ENCODE measurements at places on chromosomes 16 and 17.

- DNase-seq, result no peak
Observed at GRCh38 chr17:18111330-18111971, 2.9 kb downstream of the MYO15A start.

DNA sequence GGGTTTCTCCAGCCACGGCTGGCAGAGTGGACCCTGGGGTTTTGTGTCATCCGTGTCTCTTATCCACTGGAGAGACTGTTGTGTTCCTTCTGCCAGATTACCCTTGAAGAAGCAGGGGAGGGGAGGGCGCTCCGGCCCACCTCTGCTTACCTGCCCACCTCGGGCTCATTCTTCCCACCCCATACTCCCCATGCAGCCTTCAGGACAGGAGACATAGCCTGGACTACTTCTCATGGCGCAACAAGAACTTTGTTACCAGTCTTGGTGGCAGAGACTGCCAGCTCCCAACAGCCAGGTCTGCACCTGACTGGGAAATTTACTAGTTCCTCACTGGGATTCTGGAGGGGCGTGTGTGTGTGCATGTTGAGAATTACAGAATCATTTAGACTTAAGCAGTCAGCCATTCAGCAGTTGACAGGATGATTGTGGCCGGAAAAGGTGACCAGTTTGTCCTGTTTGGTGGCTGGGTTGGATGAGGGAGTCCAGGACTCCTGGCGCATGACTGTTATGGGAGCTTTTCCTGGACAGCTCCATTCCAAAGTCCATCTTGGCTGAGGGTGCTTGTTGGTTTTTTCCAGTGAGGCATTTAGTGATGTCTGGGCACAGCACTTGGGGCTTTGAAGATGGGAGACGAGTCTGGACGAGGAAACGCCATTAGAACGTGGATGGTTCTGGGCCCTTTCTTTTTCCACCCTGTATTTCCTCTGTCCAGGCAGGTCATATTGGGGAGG lies 8.7 kb downstream of the GSE1 start:
- DNase-seq, result no peak

GRCh38 chr16:51002881-51003490 lies 148.1 kb downstream of the SALL1 start:
- no peak for DNase-seq

DNA sequence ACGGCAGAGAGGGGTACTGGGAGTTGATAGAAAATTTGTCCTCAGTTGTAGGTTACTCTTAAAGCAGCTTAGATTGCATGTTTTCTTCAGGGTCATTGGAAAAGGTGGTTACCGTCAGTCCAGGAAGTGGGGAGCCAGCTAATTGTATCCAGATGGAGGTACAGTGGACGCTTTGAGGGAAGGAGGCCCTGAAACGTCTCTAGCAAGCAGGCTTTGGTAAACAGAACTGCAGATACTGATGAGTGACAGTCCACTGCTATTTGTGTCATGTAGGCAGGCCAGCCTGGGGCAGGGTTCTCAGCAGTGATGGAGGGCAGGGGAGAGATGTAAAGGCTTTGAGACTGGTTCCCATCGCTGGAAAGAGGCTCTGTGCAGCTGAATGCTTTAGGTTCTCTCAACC lies 30.2 kb upstream of the ST6GALNAC1 start:
- DNase-seq, result no peak

DNA sequence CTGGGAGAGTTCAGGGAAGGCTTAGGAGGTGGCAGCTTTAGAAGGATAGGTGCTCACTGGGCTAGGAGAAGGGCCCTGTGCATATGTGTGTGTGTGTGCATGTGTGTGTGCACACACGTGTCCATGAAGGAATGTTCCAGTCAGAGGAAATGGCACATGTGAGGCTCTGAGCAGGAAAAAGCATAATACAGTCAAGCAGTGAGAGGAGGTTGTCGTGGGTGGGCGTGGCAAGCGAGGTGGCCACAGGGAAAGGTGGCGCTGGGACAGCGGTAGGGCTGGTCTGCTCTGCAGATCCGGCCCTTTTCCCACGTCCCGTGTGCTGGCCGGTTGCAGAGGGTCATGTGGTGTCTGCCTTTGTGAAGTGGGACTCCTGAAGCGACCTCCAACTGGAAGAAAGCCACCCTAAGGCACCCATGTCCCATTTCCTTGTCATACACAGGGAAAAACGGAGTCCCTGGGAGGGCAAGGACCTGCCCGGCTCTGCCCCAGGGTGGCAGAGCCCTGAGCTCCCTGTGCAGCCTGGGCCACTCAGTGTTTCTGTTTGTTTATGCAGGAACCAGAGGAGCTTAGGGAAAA lies 40.1 kb downstream of the NT5M start:
- DNase-seq, result no peak

GRCh38 chr16:2529061-2529931 lies 1.9 kb downstream of the CEMP1 start:
- DNase-seq, result no peak

- DNase-seq, result no peak
Observed at GRCh38 chr16:17474037-17474436, 3.3 kb upstream of the XYLT1 start.

- no peak for DNase-seq
Observed at GRCh38 chr16:80085606-80086005, 455.2 kb upstream of the DYNLRB2 start.

GRCh38 chr17:73733517-73733916 lies 89.3 kb upstream of the SDK2 start:
- peak; percentile 88 for DNase-seq

GRCh38 chr16:88113545-88114045 lies 162.4 kb downstream of the BANP start:
- DNase-seq, result no peak

- peak; percentile 52 for DNase-seq
Observed at GRCh38 chr16:81204798-81205680, 33.5 kb upstream of the BCO1 start.

DNA sequence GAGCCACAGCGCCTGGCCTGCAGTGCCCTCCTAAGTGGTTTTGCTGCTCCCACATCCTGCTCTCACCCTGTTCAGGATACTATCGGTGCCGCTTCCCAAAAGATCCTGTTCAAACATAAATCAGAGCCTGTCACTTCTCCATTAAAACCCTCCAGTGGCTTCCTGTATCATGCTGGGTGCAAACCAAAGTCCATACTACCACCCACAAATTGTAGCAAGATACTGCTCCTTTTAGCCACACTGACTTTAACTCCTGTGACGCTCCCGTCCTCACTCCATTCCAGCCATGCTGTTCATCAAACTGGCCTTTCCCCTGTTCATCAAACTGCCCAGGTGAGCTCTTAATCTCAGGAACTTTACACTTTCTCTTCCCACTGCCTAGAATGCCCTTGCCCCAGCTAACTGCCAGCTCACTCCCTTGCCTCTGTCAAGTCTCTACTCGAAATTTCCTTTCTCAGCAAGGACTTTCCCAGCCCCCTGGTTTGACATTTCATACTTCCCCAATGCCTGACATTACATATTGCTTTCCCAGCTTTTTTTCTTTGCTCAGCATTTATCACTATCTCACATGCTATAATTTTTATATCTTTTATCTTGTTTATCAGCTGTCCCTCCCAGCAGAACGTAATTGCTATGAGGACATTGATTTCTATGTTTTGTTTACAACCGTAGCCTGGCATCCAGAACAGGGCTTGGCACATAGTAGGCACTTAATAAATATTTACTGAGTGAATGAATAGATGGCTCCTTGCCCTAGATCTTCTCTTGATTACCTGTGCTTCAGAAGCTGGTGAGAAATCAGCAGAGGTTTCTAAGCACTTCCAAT lies 44.3 kb upstream of the SMURF2 start:
- peak; percentile 79 for DNase-seq

DNA sequence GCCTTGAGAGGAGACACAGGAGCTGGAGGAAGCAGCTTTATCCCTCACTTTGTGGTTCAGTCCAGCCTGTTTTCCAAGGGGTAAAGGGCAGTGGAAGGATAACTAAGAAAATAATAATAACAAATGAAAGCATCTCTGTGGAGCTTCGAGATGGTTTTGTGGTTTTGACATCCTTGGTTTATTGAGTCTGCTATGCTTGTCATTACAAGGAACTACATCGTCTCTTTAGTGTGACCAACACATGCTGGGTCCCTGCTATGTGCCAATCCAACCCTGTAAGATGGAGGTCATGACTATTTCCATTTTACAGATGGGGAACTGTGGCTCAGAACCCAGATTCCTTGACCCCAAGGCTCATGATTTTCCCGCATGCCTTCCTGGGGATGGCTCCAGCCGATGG lies 124.8 kb downstream of the MRM1 start:
- no peak for DNase-seq

- DNase-seq, result no peak
Observed at GRCh38 chr17:78384479-78385175, 6.2 kb downstream of the PGS1 start.

GRCh38 chr17:48498164-48498850 lies 32.5 kb downstream of the HOXB1 start:
- DNase-seq, result no peak

GRCh38 chr17:4073983-4074830 lies 68.6 kb downstream of the ZZEF1 start:
- peak; percentile 80 for DNase-seq

- DNase-seq, result peak; percentile 91
Observed at GRCh38 chr17:50918933-50919296, 52.8 kb upstream of the TOB1 start.

- no peak for DNase-seq
Observed at GRCh38 chr17:15303851-15304250, 37.5 kb downstream of the TEKT3 start.

- peak; percentile 16 for DNase-seq
Observed at GRCh38 chr17:69581061-69581961, 166.8 kb downstream of the MAP2K6 start.

DNA sequence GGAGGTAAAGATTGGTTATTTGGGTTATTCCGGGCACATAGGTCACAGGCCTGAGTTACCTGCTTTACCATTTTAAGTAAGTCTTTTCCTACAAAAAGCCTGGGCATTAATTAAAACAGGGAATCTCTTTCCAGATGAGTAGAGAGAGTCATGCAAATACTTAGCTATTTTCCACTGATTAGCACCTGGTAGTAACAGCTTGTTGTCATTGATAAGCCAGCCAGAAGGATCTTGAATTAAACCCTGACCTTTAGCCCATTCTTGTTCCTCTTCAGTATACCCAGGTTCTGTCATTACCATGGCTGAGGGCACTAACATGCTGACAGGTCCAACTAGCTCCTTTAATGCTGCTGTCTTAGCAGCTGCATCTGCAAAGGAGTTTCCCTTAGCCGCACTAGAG lies 44.4 kb upstream of the ARL4D start:
- DNase-seq, result no peak

- DNase-seq, result no peak
Observed at GRCh38 chr16:88744577-88745521, 38.5 kb downstream of the CTU2 start.

DNA sequence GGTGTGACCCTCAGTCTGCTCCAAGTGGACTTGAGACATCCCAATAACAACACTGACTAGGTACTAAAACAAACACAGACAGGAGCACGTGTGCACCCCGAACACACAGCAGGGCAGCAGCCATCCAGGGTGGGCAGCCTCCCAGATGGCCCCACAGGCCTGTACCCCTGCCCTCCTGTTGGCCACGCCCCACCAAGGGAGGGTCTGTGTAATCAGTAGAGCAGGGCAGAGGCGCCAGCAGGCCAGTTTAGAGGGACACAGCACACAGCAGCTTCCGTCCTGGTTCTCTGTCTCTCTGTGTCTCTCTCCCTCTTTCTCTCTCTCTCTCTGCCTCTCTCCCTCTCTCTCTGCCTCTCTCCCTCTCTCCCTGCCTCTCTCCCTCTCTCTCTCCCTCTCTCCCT lies 21.4 kb downstream of the ACTG1 start:
- no peak for DNase-seq

- no peak for DNase-seq
Observed at GRCh38 chr17:48542698-48543106, 2.2 kb downstream of the HOXB2 start.

GRCh38 chr17:76783146-76783545 lies 45.2 kb downstream of the MFSD11 start:
- DNase-seq, result no peak

- no peak for DNase-seq
Observed at GRCh38 chr16:82814059-82814458, 187.3 kb downstream of the CDH13 start.

- peak; percentile 46 for DNase-seq
Observed at GRCh38 chr17:44878627-44879221, 20.5 kb downstream of the EFTUD2 start.

DNA sequence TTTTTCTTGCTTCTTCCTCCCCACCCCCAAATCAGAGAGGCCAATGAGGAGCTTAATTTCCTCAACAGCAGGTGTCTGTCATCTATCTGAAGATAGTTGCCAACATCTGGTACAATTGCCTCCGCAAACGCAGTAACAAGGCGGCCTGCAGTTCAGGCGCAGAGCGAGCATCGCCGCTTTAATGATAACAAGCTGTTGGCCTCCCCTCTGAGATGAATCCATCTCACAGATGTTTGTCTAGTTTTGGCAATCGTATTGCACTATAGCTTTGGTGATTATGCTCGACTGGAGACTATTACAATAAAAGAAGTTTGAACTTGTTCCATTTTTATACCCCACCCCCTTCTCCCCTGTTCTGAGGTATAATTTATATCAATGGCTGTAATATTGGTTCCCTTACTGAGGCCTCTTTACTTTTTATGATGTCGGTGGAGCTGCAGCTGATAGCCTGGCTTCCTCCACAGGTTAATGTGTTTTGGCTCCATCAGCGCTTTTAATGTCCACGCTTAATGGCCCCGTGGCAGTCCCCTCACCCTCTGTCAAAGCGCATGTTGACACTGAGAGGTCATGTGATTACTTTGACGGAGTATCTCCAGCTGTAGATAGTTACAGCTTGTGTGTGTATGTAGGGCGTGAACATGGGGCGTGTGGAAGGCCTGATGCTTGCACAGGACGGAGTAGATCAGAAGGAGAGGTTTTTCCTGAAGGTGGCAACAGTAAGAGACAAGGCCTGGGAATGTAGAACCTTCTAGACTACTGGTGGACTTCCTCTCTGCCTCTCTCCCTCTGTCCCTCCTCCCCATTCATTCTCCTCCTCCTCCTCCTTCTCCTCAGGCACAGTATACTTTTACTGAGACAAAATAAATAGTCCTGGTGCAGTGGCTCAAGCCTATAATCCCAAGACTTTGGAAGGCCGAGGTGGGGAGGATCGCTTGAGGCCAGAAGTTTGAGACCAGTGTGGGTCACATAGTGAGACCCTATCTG lies 164.7 kb downstream of the MSI2 start:
- no peak for DNase-seq

DNA sequence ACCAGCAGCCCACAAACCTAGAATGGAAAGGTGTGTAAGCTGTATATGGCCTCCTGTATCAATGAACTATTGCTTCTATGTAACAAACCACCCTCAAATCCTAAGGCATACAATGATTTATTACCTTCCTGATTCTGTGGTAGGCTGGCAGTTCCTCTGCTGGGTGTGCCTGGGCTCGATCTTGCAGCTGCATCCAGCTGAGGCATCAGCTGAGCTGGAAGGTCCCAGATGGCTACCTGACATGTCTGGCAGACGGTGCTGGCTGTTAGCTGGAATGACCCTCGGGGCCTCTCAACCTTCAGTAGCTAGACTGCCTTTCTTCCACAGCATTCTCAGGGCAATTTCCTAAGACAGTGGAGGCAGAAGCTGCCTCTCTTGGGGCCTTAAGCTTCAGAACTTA lies 152.7 kb downstream of the RAB11FIP4 start:
- DNase-seq, result no peak
